ENCODE measurements at places on chromosomes 1 and 21.
A peak's percentile ranks its signal among the peaks of the same experiment; 100 is the strongest.

GRCh38 chr21:15679630-15680029, 50.2 kb upstream of the USP25 start:
- no peaks in the 10 kb centered on the region for H3K4me1 ChIP-seq
- DNase-seq, result no peak
- H3K27me3 ChIP-seq, result no peaks in the 10 kb centered on the region
- no peak overlapping the region for H3K4me3 ChIP-seq

GRCh38 chr1:106458866-106459265, 597.6 kb upstream of the PRMT6 start:
- no peak for DNase-seq
- no peak overlapping the region for H3K4me3 ChIP-seq
- H3K4me1 ChIP-seq, result no peaks in the 10 kb centered on the region
- no peak overlapping the region for H3K27ac ChIP-seq
- H3K36me3 ChIP-seq, result no peaks in the 10 kb centered on the region

- peaks cover 20% of the 10 kb centered on the region for H3K27me3 ChIP-seq
- no peaks in the 10 kb centered on the region for H3K4me1 ChIP-seq
- no peaks in the 10 kb centered on the region for H3K36me3 ChIP-seq
- H3K4me3 ChIP-seq, result no peak overlapping the region
Measured at GRCh38 chr1:116581323-116581885, 10.6 kb upstream of the CD58 start.

DNA sequence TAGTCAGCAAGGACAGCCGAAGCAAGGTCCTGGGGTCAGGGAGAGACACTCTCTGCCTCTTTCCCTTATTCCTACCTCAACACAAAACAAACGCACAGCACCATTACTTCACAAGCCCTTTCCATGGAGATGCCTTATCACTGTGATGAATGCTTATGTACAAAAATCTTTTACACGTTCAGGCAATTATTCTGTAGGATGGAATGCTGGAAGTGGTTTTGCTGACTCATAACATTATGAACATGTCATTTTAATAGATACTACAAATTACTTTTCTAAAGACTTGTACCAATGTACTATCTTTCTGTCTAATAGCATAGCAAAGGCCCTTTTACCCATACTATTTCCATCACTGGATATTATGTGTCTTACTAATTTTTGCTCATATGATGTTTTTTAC, 98.4 kb downstream of the TTLL7 start:
- DNase-seq, result no peak
- no peaks in the 10 kb centered on the region for H3K36me3 ChIP-seq
- H3K27ac ChIP-seq, result no peak overlapping the region

DNA sequence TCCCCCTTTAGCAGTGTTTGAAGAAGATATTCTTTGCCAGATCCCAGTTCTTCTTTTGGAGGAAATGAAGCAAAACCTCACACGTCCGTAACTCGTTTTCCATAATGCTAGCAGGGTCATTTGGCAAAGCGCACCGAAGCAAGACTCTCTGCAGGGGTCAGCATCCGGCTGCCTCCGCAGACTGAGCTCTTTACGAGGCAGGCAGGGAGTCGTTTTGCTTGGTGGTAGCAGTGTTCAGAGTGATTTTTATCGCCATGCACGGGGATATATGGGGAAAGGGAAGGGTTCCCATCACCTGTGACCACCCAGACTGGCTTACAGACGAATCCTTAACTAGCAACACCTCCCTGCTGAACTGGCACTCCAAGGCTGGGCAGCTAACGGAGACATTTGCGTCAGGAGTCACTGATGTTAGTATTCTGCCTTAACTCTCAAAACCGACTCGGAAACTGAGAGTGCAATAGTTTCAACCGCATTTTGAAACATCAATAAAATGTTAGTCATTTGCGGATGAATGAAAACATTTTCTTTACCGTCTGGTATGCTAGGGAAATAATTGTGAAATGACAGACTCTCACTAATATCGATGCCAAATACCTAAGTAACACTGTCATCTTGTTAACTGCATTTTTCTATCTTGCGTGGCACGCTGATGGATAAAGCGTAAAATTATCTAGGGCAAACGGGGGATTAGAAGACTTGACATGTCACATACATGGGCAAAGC, 2.2 kb upstream of the NEGR1 start:
- peaks cover 3% of the 10 kb centered on the region for H3K27me3 ChIP-seq
- no peak for DNase-seq
- no peaks in the 10 kb centered on the region for H3K36me3 ChIP-seq
- peak overlapping the region; percentile 88 for H3K27ac ChIP-seq

GRCh38 chr1:196808529-196809235, 10.8 kb upstream of the CFHR1 start:
- no peaks in the 10 kb centered on the region for H3K36me3 ChIP-seq
- DNase-seq, result no peak
- no peaks in the 10 kb centered on the region for H3K27me3 ChIP-seq
- H3K4me1 ChIP-seq, result no peaks in the 10 kb centered on the region

GRCh38 chr21:29523646-29524045, 224.9 kb downstream of the BACH1 start:
- H3K27ac ChIP-seq, result no peak overlapping the region
- peak; percentile 28 for DNase-seq
- peaks cover 9% of the 10 kb centered on the region for H3K4me1 ChIP-seq
- no peaks in the 10 kb centered on the region for H3K27me3 ChIP-seq

- H3K27ac ChIP-seq, result no peak overlapping the region
- DNase-seq, result no peak
- no peaks in the 10 kb centered on the region for H3K36me3 ChIP-seq
- no peak overlapping the region for H3K4me3 ChIP-seq
- H3K4me1 ChIP-seq, result peaks cover 29% of the 10 kb centered on the region
- H3K27me3 ChIP-seq, result no peaks in the 10 kb centered on the region
Measured at GRCh38 chr1:109216662-109217061, 2.9 kb downstream of the SARS1 start.

GRCh38 chr1:23194119-23194984, 22.9 kb downstream of the HTR1D start:
- H3K27ac ChIP-seq, result no peak overlapping the region
- no peak for DNase-seq
- no peaks in the 10 kb centered on the region for H3K27me3 ChIP-seq
- H3K4me1 ChIP-seq, result no peaks in the 10 kb centered on the region
